Stimulated activated naive B cell treated with anti-CD40 and anti-IgM and Interleukin-4, amounts not matched to agents 10 μg/mL and 1 μg/mL and 100 μg/mL, for 72 hours (primary cell): ENCODE measurements at places on chromosomes 1 and 21.
A peak's percentile ranks its signal among the peaks of the same experiment; 100 is the strongest.

- DNase-seq, result no peak
Measured at GRCh38 chr1:194062962-194063361, 876.5 kb upstream of the B3GALT2 start.

- DNase-seq, result no peak
Measured at GRCh38 chr1:14598007-14598497, 433 bp upstream of the KAZN start.

- no peak for DNase-seq
Measured at GRCh38 chr1:7991504-7992440, 30.3 kb downstream of the PARK7 start.

GRCh38 chr21:31034378-31034777 is 3.9 kb downstream of the KRTAP19-8 start:
- no peak for DNase-seq

DNA sequence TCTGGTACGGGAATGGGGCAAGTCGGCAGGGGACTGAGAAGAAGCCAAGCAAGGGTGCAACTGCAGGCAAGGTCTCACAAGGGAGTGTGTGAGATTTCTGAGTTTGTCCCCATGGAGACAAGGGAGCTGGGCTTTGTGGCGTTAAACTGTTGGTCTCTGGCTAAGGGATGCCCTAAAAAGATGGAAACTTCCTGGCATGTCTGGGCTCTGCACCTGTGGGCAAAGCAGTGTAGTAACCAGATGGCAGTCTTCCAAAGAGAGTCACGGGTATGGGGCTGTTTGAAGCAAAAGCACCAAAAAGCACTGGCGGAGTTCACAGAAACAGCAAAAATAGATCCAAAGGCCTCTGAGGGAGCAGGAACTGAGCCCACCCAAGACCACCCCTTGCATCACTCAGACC is 104.8 kb upstream of the SLC44A3 start:
- no peak for DNase-seq

- no peak for DNase-seq
Measured at GRCh38 chr1:101005183-101005582, 20.4 kb downstream of the DPH5 start.

GRCh38 chr1:68470388-68470970 is 20.7 kb upstream of the RPE65 start:
- DNase-seq, result no peak

DNA sequence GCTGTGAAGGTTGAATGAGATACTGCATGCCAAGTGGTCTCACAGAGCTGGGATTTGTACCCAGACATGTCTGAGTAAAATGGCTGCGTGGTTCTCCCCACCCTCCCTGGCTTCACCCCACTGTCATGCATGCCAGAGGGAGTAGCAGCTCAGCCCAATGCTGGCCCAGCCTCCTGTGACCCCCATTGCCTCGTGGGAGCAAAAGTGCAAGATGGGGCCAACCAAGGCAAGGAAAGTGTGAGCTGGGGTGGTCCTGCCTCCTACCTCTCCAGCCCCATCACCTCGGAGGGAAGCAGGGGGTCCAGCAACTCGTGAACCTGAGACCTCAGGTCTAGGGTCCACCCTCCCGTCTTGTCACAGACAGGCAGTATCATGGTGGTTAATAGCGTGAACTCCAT is 209.8 kb upstream of the GRIK3 start:
- DNase-seq, result no peak

- no peak for DNase-seq
Measured at GRCh38 chr1:212873518-212873917, 15.4 kb downstream of the FLVCR1 start.

DNA sequence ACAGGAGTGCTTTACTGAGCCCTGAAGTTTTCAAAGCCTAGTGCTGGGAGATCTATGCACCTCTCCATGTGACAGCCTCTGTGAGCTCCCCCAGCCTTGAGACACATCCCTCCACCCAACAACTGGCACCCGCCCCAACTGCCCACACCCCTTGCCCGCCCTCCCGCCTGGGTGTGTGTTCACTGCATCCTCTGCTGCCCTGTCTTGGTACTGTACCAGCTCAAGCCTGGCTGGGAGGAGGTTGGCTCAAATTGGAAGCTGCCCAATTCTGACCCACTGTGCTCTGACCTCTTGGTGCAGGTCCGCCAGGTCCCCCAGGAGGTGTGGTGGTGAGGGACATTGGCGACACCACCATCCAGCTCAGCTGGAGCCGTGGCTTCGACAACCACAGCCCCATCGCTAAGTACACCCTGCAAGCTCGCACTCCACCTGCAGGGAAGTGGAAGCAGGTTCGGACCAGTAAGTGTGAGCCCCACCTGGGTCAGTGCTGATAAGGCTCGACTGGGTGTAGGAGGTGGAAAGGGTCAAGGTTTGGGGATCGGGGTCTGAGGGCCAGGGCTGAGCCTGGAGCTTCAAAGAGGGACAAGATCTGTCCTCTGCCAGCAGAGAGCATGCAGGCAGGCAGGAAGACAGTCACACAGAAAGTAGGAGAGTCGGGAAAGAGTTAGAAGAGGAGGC is 18.0 kb downstream of the TMEM81 start:
- DNase-seq, result no peak

DNA sequence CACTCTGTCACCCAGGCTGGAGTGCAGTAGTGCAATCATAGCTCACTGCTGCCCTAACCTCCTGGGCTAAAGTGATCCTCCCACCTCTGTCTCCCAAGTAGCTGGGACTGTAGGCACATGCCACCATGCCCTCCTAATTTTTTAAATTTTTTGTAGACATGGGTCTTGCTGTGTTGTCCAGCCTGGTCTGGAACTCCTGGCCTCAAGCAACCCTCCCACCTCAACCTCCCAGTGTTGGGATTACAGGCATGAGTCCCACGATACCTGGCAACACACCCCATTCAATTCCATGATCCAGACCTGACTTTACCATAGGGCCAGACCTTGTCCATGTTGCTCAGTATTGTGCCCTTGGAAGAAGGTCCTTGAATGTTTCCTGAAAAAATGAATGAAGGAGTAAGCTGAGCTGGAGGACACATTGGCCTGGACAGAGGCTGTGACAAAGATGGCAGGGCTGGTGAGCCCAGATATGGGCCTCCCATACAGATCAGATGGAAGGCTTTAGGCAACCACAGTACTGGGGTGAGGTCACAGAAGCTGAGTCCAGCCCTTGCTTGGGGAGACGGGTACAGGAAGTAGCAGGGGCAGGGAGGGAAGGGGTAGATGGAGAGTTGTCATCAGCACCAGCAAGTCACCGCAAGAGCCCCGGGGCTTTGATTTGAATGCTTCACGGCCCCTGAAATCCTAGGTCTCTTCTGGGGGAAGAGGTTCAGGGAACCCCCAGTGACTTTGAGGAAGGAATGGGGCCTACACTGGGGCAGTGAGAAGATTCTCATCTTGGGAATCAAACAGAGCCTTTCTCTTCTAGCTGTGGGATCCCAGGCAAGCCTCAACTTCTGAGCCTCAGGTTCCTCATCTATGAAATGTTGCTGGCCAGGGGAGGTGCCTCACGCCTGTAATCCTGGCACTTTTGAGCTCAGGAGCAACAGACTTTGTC is 40.1 kb upstream of the DMBX1 start:
- no peak for DNase-seq

DNA sequence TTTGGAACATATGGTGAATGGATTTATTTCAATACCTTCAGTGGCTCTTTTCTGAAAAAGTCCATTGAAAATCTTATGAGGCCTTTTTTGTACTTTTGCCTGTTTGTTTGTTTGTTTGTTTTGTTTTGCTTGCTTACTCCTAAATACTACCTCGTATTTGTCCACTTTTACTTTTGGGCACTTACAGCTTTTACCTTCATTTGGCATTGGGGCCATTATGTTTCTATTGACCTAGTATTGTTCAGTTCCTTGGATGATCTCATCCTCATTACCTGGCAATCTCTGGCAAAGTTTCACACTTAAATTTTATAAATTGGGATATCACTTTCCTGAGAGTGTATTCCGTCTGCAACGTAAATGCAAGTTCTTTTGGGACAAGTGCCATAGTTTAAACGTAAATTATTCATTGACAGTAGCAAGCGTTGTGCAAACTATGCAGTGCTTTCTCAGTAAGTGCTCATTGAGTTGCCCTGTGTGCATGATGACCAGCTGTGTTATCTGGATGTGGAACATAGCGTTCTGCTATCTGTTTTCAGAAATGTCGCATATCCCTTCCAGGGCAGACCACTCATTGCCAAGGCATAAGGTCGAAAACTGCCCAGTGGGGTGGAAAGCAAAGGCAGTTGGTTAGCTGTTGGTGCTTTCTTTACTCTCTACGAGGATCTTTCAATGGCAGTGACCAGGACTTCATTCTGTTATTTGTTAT is 51.1 kb downstream of the LRRC8D start:
- DNase-seq, result no peak

GRCh38 chr1:230120289-230120920 is 53.4 kb downstream of the GALNT2 start:
- DNase-seq, result no peak

DNA sequence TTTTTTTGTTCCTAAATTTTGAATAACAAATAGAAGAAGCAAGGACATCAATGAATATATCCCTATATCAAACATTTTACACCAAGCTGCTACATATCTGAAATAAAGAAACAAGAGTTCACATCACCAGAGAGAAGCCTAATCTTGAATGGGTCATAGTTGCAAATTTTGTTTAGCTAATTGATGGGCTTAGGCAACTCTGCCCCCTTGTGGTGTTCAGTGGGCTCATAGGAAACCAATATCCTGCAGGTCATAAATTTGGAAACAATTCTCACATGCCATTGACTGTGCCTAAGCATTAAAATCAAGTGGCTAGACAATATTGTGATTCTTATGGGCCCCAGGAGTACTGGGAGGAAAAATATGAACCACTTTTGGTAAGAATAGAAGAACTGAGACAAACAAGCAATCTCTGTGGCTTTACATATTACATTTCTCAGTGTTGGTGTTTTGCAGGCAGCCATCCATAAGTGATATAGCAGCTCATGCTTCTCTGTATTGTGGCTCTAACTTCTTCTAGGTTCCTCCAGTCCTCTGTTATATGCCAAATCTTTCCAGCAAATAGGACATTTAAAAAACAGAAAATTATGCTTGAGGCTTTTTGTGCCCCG is 1262.8 kb upstream of the PRMT6 start:
- DNase-seq, result peak; percentile 7
